ENCODE measurements at places on chromosomes 13 and 19.

- DNase-seq, result no peak
These were observed 298.8 kb downstream of the SHISA2 start for GRCh38 chr13:25752957-25753551.

- peak; percentile 6 for DNase-seq
These were observed 224.8 kb downstream of the NHLRC3 start for GRCh38 chr13:39263033-39263432.

DNA sequence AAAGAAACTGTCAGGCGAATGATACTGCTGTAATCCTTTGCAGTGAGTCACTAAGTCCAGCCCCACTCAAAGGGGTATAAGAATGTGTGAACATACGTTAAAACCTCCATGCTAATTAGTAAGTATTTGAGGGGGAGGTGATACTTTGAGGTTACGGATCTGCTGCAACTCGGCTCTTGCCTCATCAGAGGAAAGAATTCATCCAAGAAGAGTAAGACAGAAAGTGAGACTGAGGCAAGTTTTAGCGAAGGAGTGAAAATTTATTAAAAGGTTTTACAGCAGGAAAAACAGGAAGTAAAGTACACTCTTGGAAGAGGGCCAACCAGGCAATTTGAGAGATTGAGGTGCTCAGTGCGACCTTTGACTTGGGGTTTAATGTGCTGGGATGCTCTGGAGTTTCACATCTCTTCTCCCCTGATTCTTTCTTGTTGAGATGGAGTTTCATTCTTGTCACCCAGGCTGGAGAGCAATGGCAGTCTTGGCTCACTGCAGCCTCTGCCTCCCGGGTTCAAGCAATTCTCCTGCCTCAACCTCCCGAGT is 9.8 kb downstream of the CLEC4M start:
- DNase-seq, result no peak

DNA sequence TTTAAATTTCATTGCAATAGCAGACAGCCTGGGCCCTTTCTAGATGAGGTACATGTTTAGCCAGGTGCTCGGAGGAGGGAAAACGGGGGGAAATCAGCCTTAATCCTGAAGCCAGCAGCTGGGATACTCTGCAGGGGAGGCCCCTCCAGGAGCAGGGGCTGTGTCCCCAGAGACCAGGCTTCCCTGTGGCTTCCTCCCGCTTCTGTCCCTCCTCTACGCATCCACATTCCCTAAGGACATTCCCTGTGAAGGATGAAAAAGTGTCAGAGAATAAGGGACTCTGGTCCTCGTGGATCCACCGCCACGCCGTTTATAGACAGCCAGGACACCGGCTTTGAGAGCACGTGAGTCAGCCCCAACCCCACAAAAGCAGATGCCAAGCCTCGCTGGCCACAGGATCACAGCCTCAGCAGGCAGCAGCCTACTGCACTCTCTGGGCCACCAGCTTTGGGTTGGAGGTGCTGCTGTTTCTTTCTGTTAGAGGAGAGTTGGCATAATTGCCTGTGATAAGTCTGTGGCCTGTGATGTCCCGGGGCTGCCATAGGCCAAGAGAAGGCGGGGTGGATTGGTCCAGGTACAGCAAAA is 36.7 kb upstream of the RANBP3 start:
- DNase-seq, result no peak

DNA sequence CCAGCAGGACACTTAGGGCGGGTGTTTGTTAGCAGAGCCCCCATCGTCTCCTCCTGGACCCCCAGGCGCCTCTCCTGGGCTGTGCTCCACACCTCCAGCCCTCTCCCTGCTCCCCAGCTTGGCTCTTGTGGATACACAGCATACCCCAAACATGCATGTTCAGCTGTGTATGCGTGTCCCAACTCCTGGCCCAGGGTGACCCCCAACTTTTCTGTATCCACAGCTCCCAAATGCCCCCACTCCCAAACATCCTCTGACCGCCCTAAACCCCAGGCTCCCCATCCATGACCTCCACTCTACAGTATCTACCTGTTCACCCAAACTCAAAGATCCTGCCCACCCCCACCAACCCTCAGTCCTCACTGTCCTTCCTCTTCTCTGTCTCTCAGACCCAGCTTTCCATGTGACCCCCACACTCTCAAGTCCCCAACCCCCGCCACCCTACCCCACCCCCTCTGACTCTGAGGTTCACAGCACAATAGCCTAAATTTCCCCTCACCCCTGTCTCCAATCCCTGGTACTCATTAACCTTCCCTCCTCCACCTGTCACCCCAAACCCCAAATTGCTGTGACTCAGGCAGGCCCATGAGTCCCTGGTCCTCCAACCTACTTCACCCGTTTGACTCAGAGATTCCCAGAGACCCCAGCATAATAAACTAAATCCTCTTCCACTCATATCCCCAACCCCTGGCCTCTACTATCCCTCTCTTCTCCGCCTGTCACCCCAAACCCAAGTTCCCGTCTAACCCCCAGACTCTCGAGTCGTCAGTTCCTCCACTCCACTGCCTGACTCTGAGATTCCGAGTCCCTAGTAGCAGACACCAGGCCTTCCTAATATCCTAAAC is 968 bp downstream of the UBE2M start:
- no peak for DNase-seq

DNA sequence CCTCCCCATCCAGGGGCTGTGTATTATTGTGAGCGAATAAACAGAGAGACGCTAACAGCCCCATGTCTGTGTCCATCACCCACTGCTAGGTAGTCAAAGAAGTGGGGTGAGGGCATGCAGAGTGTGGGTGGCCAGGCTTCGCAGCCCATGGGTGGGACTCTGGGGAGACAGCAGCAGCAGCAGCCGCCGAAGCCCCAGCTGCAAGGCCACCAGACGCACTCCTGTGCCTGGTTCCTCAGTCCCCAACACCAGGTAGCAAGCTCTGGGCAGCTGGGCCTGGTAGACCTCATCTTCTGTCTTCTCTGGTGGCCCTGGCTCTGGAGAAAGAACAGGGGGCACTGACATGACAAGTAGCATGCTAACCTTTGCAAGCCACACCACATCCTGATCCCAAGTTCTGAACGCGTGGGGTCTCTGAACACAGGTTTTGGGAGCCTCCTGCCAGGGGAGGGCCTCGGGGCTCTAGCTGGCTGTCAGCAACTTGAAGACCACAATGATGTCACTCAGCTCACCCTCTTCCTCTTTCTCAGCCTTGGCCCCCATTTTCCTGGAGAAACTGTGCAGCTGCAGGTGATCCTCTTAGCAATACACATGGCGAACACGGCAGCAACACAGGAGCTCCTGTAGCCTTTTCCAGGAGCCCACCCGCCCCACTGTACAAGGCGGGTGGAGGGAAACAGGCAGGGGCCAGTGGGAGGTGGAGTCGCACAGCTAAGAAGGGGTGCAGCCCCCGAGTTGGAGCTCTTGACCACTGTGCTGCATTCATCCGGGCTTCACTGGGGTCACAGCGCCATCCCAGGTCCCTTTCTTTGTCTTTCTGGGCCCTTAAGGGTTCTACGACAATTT is 5.8 kb downstream of the FUZ start:
- no peak for DNase-seq

DNA sequence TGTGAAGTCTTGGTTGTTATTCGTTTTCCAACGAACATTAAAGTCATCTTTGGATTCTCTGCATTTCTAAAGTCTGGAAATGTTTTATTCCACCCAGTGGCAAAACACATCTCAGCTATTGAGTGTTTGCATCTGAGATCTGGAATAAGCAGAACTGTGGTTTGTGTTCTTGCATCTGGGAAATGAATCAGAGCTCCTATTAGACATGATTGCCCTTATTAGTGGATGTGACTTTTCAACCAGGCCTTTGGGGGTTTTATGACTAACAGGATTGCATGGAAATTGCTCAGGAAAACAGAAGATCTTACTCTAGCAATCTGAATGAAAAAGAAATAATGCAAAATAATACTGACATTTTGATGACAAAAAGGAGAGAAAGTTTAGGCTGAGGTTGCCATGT is 488.8 kb downstream of the IRS2 start:
- DNase-seq, result no peak

DNA sequence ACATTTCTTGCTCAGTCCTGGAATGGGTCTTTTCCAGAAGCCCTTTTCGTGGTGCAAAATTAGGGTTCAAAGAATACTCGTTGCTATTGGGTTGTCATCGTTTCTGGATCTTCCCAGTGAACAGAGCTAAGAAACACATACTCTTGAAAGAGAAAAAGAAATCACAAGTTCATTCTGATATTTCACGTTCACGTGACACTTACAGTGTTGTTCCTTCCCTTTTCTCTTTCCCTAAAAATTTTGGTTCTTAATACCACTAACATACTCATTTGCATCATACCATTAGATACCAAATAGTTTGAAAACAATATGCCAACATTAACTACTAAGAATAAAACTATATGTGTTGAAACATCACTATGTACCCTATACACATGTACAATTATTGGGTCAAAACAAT is 13.4 kb upstream of the GTF2F1 start:
- no peak for DNase-seq

- DNase-seq, result no peak
These were observed 47.5 kb downstream of the GAS6 start for GRCh38 chr13:113816254-113816929.

GRCh38 chr13:79317856-79318255 is 88.2 kb downstream of the RBM26 start:
- no peak for DNase-seq

- DNase-seq, result no peak
These were observed 459 bp upstream of the TMEM59L start for GRCh38 chr19:18612051-18612771.

DNA sequence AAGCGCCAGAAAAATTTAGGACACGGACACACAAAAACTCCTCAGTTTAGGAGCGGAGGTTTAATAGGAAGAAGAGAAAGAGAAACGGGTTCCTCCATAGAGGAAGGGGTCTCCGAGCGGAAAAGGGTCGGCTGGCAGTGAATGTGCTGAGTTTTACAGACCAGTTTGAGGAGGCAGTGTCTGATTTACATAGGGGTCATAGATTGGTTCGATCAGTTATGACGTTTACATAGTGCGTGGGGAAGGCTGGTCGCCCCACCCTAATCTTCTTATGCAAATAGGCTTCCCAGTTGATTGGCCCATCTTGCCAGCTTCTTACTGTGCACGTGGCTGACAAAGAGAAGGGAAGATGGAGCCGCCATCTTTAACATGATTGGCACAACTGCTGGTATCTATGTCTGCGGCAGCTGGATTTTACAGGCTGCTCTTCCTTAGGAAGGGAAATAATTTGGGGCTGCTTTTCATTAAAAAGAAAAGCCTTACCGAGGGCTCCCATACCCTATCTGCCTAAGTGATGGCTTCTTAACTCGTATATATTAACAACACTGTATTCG is 1.2 kb upstream of the ZNF225 start:
- no peak for DNase-seq

DNA sequence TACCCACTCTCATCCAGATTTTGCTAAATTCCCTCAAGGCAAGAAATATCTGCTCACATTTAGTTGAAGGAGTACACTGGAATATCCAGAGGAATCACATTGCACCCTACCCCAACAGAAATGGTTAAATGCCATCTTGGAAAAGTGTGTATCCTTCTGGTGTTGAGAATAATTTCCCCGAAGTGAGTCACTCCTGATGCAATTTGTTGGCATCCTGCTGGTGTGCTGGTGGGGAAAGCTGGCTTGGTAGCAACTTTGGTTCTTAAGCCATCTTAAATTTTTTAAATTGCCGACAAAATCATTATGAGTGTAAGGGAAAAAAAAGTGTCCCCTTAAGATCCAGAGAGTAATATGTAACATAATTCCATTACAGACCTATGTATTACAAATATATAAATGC is 337.3 kb upstream of the DACH1 start:
- DNase-seq, result no peak

GRCh38 chr13:35927567-35928021 is 203.6 kb downstream of the DCLK1 start:
- no peak for DNase-seq

GRCh38 chr13:19680751-19681150 is 47.3 kb downstream of the MPHOSPH8 start:
- DNase-seq, result no peak

DNA sequence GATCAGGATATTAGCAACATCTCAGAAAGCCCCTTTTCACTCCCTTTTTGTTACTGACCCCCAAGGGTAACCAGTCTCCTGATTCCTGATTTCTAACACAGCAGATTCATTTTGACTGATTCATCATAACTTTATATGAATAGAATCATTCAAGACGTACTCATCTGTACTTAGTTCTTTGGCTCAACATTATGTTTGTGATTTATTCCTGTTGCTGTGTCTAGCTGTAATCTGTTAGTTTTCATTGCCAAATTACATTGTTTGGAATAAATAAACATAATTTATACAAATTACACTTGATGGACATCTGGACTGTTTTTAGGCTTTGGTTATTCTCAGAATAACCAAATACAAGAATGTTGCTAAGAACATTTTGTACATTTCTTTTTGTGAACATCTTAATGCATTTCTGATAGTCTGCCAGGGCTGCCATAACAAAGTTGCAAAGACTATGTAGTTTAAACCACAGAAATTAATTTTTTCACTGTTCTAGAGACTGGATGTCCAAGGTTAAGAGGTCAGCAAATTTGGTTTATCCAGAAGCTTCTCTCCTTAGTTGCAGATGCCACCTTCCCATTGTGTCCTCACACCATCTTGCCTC is 62.8 kb upstream of the EDNRB start:
- DNase-seq, result no peak

DNA sequence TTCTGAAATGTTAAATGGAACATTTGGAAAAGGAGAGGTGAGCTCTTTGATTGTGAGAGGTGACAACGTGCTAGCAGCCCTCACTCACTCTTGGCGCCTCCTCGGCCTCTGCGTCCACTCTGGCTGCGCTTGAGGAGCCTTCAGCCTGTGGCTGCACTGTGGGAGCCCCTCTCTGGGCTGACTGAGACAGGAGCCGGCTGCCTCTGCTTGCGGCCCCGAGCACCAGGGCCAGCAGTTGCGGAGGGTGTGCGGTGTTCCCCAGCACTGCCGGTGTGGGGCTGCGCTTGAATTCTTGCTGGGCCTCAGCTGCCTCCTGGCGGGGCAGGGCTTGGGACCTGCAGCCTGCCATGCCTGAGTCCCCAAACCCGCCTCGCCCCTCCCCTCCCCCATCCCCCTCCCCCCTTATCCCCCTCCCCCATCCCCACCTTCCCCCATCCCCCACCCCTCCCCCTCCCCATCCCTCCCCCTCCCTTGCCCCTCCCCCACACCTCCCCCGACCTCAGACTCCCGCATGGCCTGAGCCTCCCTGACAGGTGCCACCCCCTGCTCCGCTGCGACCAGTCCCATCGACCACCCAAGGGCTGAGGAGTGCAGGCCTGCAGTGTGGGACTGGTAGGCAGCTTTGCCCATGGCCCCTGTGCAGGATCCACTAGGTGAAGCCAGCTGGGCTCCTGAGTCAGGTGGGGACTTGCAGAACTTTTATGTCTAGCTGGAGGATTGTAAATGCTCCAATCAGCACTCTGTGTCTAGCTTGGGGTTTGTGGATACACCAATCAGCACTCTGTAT is 411.0 kb downstream of the OLFM4 start:
- no peak for DNase-seq

DNA sequence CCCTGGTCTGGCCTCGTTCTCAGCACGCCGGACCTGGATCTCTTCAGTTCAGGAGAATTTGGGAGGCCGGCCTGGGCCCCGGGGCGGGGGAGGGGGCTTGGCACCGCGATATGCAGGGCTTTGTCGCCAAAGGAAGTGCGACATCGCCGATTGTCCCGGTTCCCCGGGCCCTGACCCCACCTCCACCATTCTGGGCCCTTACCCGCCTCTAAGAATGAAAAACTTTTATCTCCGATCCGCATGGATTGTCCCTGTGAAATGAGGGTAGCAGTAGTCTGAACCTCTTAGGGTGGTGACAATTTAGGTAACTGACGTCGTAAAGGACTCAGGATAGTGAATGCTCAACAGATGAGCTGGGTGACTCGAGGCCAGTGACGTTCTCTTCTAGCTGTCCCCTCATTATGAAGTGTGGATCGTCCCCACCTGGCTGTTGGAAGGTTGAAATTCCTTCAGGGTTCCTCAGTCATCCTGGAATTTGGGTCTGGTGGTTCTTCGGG is 650 bp downstream of the DDA1 start:
- no peak for DNase-seq
